ENCODE measurements at places on chromosomes 5 and 9. TPM values are rescaled to one million over a fixed set of nuclear protein-coding genes. Genes with fewer than 3 reads are reported as not detected.

DPH7 gene
- 41.8 TPM for polyA plus RNA-seq

CATSPER3 gene
- polyA plus RNA-seq, result 0.35 TPM

SPINK6 gene
- polyA plus RNA-seq, result not detected

NR5A1 gene
- not detected for polyA plus RNA-seq

- no peak overlapping the region for H3K27ac ChIP-seq
- DNase-seq, result no peak
- H3K36me3 ChIP-seq, result no peaks in the 10 kb centered on the region
- no peaks in the 10 kb centered on the region for H3K4me1 ChIP-seq
- no peaks in the 10 kb centered on the region for H3K27me3 ChIP-seq
Observed at GRCh38 chr5:153658606-153659005, 168.1 kb downstream of the GRIA1 start.

CA9 gene
- polyA plus RNA-seq, result 0.21 TPM

DNA sequence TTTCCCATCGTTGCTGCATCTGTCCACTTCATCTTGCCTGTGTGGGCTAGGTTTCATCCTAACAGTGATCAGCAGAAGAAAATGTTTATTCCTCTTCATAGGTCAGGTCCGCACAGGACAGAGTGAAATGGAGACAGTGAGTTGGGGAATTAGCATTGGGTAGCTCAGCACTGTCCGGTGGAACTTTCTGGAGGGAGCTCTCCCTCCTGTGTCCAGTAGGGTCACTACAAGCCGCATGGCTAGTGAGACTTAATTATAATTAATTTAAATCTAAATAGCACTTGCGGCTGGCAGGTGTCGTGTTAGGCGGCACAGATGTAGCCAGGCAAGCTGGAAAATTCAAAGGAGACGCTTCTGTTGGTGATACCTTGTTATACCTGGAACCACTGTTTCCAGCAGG, 48.4 kb downstream of the CFAP77 start:
- DNase-seq, result no peak
- no peak overlapping the region for H3K27ac ChIP-seq

FIBCD1 gene
- polyA plus RNA-seq, result 0.29 TPM

GRCh38 chr5:41071975-41072374, 833 bp upstream of the MROH2B start:
- no peaks in the 10 kb centered on the region for H3K4me1 ChIP-seq
- H3K36me3 ChIP-seq, result no peaks in the 10 kb centered on the region
- H3K27ac ChIP-seq, result no peak overlapping the region
- no peaks in the 10 kb centered on the region for H3K27me3 ChIP-seq
- H3K4me3 ChIP-seq, result no peak overlapping the region

GRCh38 chr5:150632305-150633160, 7.9 kb upstream of the SYNPO start:
- no peak overlapping the region for H3K4me3 ChIP-seq
- peak; percentile 79 for DNase-seq
- no peaks in the 10 kb centered on the region for H3K36me3 ChIP-seq

DNA sequence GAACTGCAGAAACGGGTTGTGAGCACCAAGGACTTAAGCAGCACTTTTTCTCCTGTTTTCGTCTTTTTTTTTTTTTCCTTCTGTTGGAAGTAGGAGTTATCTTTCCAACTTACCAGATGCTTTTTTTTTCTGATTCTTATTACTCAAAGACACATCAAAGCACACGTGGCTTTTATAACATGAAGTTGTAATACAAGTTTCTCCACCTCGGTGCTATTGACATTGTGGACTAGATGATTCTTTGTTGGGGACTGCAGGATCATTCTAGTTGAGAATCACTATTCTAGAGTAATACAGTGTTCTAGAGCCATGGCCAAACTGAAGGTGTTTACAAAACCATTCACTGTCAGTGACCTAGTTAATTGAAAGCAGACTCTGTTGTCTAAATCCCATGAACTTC, 51.5 kb downstream of the MYO10 start:
- H3K36me3 ChIP-seq, result no peaks in the 10 kb centered on the region
- H3K27ac ChIP-seq, result no peak overlapping the region
- no peak overlapping the region for H3K4me3 ChIP-seq
- no peak for DNase-seq

DNA sequence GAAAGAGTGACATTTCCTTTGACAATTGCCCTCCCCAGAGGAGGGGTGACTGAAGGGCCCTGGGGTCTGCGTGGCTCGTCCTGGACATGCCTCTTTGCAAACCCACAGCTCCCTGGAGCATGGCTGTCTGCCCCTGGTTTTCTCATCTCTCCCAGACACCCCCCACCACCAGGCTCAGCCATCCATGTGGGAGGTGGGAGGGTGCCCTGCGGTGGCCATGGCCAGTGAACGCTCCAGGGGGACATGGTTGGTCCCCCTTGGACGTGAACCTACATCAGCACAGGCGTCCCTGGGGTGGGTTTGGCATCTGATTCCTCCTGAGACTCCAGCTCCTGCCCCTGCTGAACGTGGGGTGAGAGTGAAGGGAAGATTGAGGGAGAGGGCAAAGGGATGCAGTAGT, 67.7 kb upstream of the LMX1B start:
- no peak overlapping the region for H3K4me3 ChIP-seq
- H3K27ac ChIP-seq, result no peak overlapping the region
- DNase-seq, result no peak

FGF18 gene
- 0.13 TPM for polyA plus RNA-seq

DNA sequence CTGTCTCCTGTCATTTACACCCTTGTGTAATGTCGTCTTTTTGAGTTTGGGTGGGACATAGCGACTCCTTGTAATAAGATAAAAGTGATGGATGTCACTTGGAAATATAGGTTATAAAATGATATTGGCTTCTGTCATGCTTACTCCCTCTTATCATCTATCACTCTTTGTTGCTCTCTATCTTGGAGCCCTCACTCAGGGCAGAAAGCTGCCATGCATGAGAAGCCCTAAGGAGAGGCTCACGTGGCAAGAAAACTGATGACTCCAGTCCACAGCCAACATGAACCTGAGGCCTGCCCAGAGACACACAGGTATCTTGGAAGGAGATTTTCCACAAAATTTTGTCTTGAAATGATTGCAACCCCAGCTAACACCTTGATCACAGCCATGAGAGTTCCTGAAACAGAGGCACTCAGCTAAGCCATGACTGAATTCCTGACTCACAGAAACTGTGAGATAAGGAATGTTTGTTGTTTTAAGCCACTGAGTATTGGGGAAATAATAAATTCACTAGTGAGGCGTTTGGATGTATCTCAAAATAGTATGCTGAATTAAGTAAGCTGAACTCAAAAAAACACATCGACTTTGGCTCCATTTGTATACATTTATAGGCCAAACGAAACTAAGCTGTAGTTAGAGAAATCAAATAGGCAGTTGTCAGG, 216.7 kb downstream of the CDH18 start:
- peak; percentile 87 for DNase-seq
- H3K4me1 ChIP-seq, result peaks cover 51% of the 10 kb centered on the region
- H3K27ac ChIP-seq, result peak overlapping the region; percentile 22
- H3K27me3 ChIP-seq, result no peaks in the 10 kb centered on the region

DNA sequence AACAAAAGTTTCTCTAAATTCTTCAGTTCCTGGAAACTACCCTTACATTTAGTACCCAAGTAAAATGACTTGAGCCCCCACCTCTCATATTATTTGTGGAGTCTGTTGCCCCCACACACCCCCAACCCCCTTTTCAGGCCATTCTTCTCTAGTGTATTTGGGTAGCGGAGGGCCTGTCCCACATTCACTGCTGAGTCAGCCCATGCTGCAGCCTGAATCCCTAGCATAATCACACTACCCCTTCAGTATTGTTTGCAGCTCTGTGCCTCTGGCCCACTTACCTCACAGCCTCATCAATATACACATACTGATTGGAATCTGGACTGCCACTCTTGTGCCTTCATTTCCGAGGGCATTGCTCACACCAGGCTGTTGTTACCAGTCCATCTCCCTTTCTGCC, 26.8 kb downstream of the RGS7BP start:
- no peak overlapping the region for H3K27ac ChIP-seq
- no peaks in the 10 kb centered on the region for H3K27me3 ChIP-seq
- peaks cover 9% of the 10 kb centered on the region for H3K4me1 ChIP-seq
- no peak for DNase-seq
- no peak overlapping the region for H3K4me3 ChIP-seq
- no peaks in the 10 kb centered on the region for H3K36me3 ChIP-seq

CDC20B gene
- 0.22 TPM for polyA plus RNA-seq

- no peak overlapping the region for H3K27ac ChIP-seq
- H3K4me3 ChIP-seq, result no peak overlapping the region
- DNase-seq, result no peak
- H3K36me3 ChIP-seq, result no peaks in the 10 kb centered on the region
Observed at GRCh38 chr9:37184905-37185867, 64.8 kb downstream of the ZCCHC7 start.

GRCh38 chr5:54882101-54882500, 103.3 kb downstream of the ESM1 start:
- no peak for DNase-seq
- H3K4me1 ChIP-seq, result peaks cover 2% of the 10 kb centered on the region
- peaks cover 10% of the 10 kb centered on the region for H3K27me3 ChIP-seq
- no peak overlapping the region for H3K27ac ChIP-seq
- no peaks in the 10 kb centered on the region for H3K36me3 ChIP-seq

All from endothelial cell of umbilical vein (primary cell).